Coronary artery (tissue), 2 donors: ENCODE measurements at places on chromosomes 6 and 20.
A peak's percentile ranks its signal among the peaks of the same experiment; 100 is the strongest.

DNA sequence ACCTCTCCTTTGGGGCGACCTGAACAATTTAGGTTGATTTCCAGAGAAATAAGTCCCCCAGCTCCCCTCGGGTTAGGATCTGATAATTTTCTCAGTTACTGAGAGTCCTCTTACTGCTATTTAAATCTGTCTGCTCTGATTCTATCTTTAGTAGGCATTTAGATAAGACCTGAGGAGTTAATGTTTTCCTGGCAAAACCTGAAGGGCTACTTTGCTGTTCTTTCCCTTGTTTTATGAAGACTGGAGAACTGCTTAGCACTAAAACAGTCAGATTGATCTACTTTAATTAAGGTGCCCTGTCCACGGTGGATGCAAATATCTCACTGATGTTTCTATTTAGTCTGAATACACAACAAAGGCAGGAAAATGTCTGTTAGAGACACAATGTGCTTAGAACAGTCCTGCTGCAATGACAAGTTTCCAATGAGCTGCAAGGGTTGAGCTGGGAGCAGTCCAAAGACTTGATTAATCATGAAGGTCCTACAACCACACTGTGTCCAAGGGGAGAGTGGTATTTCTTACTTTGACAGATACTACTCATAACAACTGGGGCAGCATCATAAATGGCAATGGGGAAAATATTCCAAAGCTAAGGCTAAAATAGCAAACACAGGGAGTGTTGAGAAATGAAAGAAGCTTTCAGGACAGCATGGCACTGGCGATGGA, 15.7 kb downstream of the ADTRP start:
- no peak for DNase-seq

DNA sequence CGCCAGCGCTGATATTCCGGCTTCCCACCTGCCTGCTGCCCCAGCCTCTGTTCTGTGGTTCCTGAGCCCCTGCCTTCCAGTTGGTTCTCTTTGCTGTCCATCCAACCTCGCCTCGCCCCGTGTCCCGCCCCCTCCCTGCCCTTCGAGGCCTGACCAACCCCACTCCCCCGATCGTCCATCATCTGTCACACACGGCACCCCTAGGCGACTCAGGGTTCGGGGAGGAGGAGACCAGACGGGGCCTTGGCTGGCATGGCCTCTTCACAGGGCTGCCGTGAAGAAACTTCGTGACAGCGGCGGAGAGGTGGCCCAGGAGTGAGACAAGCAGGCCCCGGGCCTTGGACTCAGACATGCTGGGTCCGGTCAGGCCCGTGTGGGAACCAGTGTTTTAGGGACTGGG, 226.1 kb downstream of the QKI start:
- no peak for DNase-seq

GRCh38 chr6:19599796-19600464, 237.2 kb upstream of the ID4 start:
- DNase-seq = no peak

DNA sequence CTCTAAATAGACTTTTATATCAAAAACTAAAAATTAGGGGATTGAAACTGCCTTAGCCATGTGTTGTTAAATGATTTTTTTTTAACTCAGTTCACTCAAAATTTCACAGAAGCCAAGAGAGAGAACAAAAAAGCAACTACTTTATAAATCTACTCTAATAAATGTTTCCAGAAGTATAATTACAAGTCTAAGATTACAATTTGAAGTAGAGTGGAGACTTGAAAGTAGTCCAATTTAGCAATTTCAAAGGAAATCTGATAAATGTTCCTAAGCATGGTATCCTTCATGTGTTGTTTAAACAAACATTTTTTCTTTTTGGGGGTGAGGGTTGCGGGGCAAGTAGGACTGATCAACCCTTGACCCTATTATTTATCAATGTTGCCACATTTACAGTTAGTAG, 72.6 kb downstream of the PHIP start:
- DNase-seq = no peak

DNA sequence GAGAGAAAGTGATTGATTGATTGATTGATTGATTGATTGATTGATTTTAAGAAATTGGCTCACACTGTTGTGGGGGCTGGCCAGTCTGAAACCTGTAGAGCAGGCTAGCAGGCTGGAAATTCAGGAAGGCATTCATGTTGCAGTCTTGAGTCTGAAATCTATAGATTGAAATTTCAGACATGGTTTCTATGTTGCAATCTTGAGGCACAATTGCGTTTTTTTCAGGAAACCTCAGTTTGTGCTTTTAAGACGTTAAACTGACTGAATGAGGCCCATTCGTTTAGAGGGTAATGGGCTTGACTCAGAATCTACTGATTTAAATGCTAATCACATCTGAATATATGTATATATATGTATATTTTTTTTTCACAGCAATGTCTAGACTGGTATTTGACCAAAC, 106.3 kb downstream of the STXBP5 start:
- no peak for DNase-seq

DNA sequence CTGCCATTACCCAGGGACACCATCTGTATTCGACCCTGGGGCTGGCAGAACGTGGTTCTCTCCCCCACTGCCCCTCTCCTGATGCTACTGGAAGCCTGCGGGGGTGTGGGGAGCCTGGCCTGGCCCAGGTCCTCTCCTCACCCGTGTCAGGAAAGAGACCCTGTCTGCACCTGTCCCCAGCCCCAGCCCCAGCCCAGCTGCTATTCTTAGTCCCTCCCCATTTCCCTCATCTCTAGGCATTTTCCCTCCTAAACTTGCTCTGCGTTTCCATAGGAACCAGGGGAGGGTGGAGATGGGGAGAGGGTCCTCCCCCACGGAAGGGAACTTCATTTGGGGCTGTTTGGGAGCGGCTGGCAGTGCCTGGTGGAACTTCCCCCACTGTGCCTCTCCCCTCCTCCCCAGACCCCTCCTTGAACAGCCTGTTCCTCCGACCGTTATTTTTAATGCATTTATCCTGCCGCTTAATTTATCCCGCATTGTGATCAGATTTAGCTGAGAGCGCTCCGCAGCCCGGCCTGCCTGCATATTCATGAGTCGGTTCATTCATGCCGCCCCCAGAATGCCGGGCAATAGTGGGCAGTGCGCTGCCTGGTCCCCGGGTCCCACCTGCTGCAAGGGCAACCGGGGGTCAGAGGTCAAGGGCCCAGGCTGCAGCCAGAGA, 31.8 kb upstream of the DLGAP4 start:
- no peak for DNase-seq

GRCh38 chr6:143107911-143108761, 47.4 kb downstream of the AIG1 start:
- DNase-seq = no peak

DNA sequence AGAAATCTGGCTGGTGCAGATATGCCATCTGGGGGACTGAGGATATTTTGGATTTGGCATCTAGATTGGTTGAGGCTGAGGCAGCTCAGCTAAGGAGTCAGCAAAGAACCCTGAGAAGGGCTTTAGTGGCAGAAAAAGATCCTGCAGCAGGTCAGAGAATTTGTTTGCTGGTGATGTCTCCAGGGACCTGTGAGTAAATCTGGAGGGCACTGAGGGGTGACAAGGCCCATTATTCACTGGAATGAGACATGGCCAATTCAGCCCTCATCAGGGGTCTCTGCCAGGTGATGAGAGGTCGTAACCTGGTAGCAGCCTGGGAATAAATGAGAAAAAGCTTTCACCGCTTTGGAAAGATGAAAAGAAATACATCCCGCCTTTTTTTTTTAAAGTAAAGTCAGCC, 118.3 kb upstream of the FBXL4 start:
- no peak for DNase-seq

- no peak for DNase-seq
Observed at GRCh38 chr20:36663031-36663430, 17.0 kb upstream of the SLA2 start.

DNA sequence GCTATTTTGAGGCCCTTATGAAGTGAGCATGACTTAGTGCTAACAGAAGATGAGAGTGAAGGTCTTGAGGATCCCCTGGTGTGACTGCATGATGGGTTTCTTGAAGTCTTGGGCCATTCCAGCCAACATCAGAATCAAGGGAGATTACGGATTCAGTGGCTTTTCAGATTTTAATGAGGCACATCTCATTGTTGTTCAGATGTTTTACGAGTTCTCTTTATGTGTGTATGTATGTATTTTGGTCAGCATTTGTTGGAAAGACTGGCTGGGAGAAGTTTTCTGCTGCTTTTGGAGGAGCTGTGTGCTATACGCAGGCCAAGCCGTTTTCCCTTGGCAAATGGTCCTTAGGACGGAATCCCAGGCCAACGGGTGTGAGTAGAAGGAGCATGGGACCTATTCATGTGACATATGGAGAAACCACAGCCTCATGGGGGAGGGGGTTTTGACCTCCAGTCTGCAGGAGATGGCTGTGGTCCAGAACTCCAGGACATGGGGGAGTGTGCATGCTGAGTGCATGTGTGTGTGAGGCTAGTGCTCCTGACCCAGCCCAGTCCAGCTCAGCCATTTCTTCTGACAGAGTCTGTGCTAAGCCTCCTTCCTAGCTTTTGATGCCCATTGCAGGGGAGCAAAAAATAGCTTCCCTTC, 35.3 kb downstream of the CHMP4B start:
- DNase-seq = no peak

DNA sequence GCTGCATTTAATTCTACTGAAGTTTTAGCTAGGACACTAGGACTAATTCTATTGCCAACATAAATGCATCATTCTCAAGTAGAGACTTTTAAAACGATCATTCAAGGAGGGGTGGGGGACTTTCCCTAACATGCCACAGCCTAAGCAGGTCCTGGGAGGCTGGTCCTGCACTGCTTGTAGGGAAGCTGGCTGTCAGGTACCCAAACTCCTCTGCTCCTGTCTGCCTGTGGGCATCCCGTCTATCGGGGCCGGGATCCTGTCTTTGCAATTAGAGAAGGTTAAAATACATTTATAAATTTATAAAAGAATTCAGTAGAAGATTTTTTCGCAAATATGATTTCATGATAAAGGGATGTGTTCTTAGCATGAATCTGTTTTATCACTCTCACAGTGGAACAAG, 51.6 kb upstream of the MPC1 start:
- DNase-seq = no peak

GRCh38 chr6:27565839-27566779, 93.2 kb upstream of the ZNF184 start:
- no peak for DNase-seq

DNA sequence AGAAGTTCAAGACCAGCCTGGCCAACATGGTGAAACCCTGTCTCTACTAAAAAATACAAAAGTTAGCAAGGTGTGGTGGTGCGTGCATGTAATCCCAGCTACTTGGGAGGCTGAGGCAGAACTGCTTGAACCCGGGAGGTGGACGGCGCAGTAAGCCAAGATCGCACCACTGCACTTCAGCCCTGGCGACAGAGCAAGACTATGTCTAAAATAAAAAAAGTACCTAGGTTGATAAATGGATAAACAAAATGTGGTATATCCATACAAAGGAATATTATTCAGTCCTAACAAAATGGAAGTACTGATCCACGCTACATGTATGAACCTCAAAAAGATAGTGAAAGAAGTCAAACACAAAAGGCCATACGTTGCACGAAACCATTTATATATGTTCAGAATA, 1.2 kb upstream of the RPF2 start:
- DNase-seq = no peak

GRCh38 chr20:45919542-45920399, 7.8 kb upstream of the PLTP start:
- no peak for DNase-seq

DNA sequence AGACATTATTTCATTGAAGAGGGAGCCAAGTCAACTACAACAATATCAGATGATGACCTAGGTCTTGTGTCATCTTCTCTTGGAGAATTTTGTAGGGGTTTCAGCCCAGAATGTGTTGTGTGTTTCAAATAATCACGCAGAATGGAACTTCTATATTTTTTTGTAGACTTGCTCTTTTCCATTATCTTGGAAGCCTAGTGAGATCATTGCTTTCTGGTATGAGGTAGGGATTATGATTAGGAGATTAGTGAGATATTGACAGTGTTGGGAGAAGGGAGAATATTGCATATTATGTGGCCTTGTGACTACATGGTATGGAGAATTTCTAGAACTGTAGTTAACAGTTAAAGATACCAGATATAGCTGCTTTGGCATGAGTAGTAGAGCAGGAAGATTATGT, 423.6 kb upstream of the PLCB4 start:
- no peak for DNase-seq

DNA sequence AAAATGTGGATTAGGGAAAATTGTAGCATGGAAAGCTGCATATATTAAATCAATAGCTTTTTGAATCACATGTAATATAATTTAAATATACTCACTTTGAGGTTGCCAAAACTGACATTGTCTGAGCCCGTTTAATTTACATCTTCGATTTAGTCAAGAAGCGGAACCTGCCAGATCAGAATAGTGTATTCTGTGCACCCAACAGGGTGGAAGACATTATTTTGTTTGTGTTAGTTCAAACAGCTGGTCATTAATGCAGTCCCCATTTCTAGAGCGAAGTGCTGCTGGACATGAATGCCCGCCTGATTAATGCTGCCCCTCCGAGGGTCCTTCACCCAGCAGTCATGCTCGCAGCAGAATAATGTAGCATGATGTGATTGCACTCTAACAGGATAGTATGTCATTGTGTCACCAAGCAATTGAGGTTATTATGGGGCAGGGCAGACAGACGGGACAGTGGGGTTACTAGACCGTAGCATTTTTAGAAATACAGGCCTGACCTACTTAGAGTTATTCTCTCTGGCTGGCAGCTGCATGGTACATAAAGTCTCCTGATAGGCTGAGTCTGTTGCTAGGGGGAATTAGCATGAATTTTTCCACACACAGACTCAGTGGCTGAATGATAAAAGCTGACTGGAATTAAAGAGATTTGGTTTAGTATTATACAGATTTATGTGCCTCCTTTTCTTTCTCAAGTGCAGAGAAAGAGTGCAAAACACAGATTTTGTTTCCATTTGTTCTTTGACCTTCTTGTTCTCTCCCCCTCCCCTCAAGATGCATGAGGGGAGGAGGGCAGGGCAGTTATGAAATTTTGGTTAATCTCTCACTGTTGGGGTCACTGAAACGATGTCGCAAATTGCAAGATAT, 147.1 kb downstream of the PRL start:
- DNase-seq = no peak

DNA sequence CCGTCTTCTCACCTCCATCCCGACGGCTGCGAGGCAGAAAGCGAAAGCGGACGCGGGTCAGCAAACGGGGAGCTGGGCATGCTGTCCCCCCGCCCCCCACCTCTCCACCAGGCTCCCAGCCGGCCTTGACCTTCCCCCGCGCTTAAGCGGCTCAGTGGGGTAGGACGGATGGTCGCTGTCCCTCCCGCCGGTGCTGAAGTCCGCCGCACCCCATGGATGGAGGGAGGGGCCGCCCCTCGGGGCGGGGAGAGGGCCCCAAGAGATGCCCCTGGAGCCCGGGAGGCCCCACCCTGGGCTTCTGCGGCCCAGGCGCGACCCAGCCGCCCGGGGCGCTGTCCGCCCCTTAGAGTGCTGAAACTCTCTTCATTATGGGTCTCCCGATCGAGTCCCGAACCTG, at the start of gene KCNB1:
TSS of gene KCNB1 (minus strand) at position 48 of the 397 bp plus-strand sequence. CDS start 188 bp downstream, outside the sequence.
- peak; percentile 77 for DNase-seq

DNA sequence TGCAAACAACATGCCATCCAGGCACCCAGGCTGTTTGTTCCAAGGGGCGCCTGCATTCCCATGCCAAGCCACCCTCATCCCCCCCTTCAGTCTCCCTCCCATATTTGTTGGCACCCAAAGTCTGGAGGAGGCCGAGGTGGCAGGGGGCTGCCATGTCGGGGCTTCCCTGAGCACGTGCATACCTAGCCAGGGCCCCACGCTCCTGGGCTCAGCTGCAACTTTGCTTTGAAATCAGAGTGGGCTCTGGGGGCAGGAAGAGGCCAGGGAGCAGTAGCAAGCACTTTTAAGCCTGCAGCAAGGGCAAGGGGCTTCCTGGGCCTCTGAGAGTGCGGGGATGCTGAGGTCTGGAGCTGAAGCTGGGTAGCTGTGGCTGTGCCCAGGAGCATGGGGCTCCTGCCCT, 655.9 kb upstream of the EYS start:
- DNase-seq = no peak
